ENCODE measurements at places on chromosomes 12 and 14.

DNA sequence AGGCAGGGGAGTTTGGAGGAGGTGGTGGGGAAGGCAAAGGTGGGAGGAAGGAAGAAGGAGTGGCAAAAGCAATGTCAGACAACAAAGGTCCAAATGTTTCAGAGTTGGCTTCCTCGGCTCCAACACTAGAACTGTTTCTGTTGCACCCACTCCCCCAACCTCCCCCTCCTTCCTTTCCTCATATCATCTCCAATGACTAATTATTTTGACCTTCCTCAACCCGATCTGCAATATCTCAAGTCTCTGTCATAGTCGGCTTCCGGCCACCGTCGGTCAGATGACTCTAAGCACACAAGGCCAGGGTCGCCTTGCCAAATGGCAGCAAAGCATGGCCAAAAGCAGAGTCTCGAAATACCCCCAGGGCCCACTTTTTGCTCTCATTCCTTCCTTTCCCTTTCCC lies 637.0 kb upstream of the TBX3 start:
- DNase-seq = no peak

DNA sequence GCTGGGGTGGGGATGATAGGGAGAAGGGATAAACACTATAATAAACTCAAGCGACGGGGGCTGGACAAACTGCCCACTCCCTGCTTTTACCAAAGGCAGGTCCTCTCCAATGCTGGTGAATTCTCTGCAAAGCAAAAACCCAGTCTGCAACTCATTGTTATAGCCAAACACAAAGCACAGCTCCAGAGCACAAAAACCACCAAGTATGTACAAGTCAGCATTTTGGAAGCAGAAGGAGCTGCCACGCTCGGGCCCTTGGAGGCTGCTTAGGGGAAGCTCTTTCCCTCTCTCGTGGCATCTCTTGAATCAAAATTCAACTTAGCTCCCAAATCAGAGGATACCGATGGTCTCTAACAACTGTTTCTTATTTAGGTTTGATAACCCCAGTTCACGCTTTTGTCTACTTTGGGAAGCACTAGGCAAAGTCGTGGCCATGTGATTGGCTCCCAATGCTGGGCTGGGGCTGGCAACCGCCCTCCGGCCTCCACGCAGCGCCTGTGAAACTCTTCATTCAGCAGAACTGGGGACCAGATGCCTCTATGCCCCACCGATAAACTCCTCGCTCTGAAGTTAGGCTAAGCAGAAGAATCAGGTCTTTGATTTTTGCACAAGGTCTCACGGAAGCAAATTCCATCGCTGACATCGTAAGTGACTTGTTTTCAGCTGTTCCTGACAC lies 158.5 kb upstream of the FOXN3 start:
- peak; percentile 22 for DNase-seq

- DNase-seq = no peak
Observed at GRCh38 chr12:113744802-113745395, 221.2 kb downstream of the RBM19 start.

GRCh38 chr12:85325442-85325841 lies 45.4 kb downstream of the ALX1 start:
- no peak for DNase-seq

- DNase-seq = no peak
Observed at GRCh38 chr14:47674148-47674542, 1.3 kb downstream of the MDGA2 start.

- peak; percentile 65 for DNase-seq
Observed at GRCh38 chr12:89345830-89346740, 6.2 kb downstream of the DUSP6 start.

DNA sequence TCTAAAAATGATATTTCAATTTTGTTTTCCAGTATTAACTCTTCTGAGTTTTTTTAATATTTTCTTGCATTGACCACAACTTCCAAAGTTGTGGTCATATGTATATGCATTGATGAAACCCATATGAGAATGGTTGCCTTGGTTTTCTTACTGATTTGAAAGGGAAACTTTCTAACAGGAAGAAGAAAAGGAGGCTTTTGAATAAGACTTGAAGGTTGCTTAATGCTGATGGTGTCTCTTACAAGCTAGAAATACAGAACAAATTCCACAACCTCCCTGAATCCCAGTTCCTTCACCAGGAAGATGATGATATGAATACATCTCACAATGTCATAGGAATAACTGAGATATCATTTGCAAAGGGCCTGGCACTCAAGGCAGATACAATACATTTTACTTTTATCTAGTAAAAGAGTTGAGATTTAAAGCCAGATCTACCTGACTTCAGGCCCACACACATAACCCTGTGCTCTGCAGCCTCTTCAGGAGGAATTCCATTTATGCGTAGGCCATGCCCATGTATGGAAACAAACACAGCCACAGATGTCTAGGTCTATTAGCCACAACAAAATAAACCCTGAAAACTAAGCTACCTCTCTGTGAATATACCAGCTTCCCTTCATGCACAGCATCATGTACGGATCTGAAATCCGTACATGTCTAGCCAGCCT lies 165.4 kb upstream of the PLEKHG7 start:
- no peak for DNase-seq

- no peak for DNase-seq
Observed at GRCh38 chr12:104130760-104131159, 7.2 kb downstream of the NFYB start.

DNA sequence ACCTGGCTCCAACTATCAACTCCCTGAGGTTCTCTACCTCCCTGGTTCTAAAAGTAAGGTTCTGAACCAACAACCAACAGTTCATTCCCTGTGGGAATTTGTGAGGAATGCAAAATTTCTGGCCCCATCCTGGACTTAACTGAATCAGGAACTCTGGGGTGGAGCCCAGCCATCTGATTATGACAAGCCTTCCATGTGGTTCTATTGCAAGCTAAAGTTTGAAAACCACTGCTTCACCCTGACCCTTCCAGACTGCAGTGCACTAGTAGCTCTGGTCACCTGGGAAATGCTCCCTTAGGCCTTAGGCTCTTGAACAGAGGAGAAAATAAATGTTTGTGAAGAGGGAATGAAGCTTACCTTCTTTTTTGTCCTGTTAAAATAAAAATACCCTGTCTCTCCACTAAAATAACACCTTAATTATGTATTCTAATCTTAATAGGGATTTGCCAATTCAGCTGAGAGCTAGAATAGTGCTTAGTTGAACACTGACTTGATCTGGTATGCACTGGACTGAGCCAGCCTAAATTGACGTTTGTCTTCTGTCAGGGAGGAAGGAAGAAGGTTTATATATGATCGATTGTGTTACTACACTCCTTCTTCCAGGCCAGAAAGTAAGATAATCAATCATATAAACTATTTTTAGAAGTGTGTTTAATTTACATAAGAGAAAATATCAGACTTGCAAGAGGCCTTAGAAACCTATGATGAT lies 39.1 kb upstream of the DDHD1 start:
- no peak for DNase-seq

DNA sequence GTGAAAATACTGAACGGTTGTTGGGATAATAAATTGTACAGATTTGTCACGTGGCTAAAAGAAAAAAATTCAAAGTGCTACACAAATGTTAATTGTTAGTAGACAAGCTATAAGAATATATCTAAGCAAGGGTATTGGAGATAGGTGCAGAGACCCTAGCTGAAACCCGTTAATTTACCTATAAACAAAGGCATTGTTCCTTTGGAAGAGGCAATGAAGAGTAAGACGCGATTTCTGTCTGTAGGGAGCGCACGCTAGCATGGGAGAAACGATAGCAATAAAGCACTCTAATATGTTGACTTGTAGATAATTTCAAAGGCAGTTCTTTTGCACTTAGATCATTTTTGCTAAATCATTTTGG lies 565 bp downstream of the CCDC77 start:
- DNase-seq = no peak

- DNase-seq = no peak
Observed at GRCh38 chr12:103102225-103102744, 144.8 kb downstream of the ASCL1 start.

DNA sequence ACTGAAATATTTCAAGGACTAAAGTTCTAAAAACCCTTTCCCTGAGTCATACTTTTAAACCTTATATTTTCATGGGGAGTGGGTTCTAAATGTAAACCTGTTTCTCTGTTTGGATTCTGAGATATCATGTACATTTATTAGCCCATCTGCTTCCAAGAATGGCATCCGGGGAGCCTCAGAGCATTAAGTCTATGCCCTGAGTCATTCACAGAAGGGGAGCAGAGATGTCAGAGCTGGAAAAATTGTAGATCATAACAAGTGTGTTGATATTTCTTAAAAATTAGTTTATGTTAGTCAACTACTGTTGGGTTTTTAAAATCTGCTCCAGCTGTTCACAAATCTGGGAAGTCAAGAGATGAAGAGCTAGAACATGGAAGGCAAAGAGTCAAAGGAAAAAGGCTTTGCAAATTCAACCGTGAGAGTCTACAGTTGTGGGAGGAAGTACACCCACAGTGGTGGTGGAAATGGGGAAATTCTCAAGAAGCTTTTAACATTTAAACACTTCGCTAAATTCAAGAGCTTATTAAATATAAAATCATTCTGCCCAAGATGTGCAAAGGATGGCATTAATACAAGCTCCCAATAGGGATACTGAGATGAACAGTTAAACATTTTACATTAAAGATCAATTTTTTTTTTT lies 70.5 kb upstream of the FLRT2 start:
- no peak for DNase-seq

GRCh38 chr14:55699131-55700057 lies 119.4 kb downstream of the KTN1 start:
- no peak for DNase-seq

DNA sequence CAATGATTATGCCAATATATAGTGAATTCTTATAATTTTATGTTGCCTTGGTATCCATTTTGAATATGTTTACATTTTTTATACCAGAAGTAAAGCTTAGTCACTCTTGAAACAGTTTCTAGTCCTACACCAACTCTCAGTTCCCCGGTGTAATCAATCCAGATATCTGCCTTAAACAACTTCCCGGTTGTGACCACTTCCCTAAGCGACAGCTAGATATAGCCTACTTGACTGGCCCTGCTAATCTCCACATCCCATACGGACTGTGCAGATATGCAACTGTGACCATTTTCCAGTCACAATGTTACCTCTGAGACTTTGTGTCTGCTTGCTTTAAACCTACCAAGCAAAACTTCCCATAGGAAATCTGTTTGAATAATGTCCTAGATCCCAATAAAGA lies 1551.5 kb upstream of the SEL1L start:
- DNase-seq = no peak

DNA sequence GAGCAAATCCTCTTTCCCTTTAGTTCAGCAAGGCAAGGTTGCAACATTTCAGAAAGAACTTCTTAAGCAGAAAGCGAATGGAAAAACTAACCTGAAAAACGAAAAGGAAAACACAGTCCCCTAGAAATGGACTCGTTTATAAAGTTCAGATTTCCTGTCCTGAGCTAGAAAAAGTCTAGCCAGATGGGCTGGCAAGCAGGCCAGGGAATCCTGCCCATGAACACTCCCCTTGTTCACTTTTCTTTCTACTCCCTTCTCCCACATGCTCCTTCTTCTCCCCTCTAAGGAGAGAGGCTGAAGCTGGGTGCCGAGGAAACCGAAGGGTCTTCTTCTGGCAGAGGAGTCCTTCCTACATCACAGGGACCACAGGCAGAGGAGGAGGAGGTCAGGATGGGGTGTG lies 27.1 kb downstream of the LTBP2 start:
- no peak for DNase-seq

- DNase-seq = no peak
Observed at GRCh38 chr14:105303949-105304348, 3.1 kb upstream of the BRF1 start.

GRCh38 chr12:11707535-11707934 lies 58.1 kb downstream of the ETV6 start:
- no peak for DNase-seq

DNA sequence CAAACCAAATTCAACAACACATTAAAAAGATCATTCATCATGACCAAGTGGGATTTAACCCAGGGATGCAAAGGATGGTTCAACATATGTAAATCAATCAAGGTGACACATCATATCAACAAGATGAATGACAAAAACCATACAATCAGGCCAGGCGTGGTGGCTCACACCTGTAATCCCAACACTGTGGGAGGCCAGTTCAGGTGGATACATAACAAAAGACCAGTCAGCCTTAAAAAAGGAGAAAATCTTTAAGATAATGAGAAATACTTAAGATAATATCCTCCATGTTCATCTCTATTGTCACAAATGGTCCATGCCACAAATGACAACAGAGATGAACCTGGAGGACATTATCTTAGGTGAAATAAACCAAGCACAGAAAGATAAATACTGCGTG lies 12.4 kb downstream of the L2HGDH start:
- DNase-seq = no peak

GRCh38 chr14:70192915-70193314 lies 4.2 kb upstream of the SLC8A3 start:
- no peak for DNase-seq

DNA sequence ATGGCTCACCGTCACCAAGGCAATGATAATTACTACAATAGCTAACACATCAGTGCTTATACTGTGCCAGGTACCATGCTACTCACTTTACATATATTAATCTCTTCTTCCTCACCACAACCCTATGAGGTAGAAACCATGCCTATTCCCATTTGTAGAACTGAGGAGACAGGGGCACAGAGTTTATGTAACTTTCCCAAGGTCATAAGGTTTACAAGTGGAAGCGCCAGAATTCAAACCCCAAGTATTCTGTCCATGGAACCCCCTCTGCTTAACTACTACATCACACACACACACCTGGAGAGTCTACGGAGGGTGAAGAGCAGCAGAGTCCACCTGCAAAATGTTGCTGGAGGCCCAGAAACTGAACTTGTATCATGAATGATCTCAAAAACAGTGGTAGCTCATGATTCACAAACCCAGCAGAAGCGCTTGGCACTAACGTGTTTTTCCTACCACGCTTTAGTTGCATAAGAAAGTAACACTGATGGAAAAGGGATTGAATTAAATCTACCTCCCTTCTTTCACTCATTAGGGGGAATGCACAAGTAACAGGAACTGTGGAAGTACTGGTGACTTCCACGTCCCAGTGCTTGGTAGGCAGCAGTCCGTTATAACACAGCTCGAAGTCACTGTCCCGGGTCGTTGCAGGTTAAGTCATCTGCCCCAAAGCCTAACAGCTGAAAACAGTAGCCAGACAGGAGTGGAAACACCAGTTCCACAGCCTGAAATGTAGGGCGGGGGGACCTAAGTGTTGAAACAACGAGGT lies 2.0 kb downstream of the ITPR2 start:
- no peak for DNase-seq

GRCh38 chr14:68941820-68942219 lies 37.3 kb downstream of the ACTN1 start:
- no peak for DNase-seq

- DNase-seq = no peak
Observed at GRCh38 chr12:65663648-65664047, 160.6 kb upstream of the HMGA2 start.

DNA sequence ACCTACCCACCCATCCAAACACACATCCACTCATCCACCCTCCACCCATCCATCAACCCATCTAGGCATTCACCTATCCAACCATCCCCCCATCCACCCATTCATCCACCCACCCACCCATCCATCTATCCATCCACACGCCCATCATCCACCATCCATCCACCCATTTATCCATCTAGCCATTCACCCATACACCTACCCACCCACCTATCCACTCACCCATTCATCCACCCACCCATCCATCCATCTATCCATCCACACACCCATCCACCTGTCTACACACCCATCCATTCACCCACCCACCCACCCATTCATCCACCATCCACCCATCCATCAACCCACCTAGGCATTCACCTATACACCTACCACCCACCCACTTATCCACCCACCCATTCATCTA lies 72.6 kb upstream of the GALNT9 start:
- DNase-seq = no peak

- DNase-seq = no peak
Observed at GRCh38 chr12:67239061-67239460, 30.1 kb upstream of the CAND1 start.

Data from right kidney (tissue), 9 donors.